ENCODE measurements at places on chromosomes 1 and 21.

- DNase-seq: no peak
Measured at GRCh38 chr1:116078699-116079223, 32.4 kb upstream of the MAB21L3 start.

DNA sequence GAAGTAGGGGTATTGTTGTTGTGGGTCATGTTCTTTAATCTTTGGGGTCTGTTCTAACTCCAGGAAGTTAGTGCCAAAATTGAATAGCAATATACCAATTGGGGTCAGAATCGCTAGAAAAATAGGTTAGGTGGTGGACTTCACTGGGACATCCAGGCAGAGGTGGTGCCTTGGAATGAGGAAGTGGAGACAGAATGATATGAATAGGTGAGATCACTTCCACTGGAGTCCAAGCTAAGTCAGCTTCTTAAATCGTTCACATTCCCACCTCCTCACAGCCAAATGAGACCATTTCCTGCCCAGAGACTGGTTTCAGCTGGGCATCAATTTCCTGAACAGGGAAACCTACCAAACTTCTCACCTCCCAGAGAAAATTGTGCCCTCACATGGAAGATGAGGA is 137.8 kb upstream of the RAB4A start:
- DNase-seq: no peak

- DNase-seq: no peak
Measured at GRCh38 chr1:82778612-82779011, 977.9 kb downstream of the ADGRL2 start.

DNA sequence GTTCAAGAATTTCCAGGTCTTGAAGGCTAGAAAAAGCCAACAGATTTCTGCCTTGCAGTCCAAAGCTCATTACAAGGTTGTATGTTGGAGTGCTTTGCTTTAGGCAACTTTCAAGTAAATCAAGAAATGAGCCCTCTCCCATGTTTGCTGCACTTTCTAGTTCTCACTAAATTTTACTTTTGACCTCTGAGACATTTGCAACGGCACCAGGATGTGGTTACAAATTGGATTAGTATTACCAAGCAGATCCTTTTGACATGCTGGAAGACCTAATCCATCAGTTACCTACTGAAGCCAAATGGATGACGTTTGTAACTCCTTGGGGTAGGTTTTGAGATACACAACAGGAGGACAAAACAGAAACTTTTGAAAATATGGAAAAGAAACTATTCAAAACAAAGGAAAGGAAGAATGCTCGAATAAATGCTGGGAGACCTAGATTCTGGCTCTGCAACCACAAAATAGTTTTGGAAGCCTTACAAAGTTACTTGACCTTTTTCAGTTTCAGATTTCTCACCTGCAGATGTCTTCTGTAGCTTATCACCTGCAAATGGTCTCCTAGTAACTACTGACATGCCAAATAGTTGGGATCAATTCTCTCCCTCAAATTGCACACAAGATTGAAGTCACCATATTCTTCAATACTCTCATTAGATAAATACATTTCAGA is 251.7 kb upstream of the ADGRL2 start:
- no peak for DNase-seq

DNA sequence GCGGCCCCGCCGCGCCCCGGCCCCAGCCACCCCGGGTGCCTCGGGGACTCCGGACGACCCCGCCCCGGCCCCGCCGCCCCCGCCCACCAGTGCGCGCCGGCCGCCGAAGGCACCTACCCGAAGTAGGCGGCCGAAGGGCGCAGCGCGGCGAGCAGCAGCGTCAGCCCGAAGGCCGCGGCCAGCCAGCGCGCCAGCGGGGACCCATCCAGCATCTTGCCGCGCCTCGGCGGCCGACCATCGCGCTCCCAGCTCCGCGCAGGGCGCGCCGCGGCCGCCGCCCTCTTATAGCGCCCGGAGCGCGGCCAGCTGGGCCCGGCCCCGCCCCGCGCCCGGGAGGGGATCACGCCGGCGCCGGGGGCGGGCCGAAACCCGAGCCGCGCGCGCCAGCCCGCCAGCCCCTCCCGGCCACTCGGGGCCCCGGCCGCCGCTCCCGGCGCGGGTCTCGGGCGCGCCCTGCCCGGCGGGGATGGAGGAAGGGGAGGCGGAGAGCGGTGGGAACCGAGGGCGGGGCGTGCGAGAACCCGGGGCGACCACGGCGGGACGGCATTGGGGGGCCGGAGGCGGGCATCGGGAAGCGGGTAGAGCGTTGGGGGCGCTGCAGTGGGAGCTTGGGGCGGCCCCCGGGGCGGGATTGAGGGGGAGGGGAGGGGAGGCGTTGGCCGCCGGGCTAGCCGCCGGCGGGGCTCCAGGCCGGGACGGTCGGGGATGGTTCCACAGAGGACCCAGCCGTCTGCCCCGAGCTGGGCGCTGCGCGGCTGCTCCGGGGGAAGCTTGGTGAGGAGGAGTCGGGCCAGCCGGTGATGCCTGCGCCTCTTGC is at the start of gene WNT9A:
Gene WNT9A (minus strand): TSS at position 257 of the 817 bp plus-strand sequence. CDS start 45 bp downstream, at position 212.
- DNase-seq: peak; percentile 20

DNA sequence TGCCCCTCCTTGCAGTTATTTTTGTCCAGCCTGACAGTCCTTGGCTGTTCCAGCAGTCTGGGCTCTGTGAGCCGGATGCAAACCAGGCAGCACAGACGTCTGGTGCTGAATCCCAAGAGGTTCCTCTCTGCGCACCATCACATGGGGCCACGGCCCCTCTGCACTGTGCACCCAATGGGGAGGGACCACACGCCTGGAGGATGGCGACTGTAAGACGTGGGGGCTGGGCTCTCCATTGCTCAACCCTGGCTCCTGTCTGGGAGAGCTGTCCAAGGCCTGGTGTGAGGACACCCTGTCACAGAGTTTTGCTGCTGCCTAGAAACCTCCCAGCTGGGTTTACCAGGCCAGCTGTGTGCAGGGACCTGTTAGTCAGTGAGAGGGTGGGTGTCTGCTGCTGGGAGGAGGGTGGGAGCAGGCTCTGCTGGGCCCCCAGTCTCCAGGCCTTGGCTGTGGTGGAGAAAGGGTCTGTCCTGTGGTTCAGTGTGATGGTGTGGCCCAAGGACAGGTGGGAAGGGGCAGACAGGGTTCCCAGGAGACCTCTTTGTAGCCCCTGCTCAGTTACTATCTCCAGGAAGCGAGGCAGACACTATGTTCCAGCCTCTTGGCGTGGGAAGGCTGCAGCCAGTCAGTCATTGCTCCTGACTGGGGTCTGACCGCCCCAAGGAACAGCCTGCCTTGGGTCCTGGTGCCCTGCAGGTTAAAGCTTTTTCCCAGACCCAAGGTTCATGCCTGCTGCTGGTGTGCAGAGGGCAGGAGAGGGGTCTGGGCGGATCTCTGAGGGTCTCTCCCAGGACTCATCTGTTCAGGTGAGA is 13.8 kb downstream of the HEYL start:
- DNase-seq: no peak

- peak; percentile 74 for DNase-seq
Measured at GRCh38 chr1:113456967-113457366, 66.7 kb downstream of the MAGI3 start.

DNA sequence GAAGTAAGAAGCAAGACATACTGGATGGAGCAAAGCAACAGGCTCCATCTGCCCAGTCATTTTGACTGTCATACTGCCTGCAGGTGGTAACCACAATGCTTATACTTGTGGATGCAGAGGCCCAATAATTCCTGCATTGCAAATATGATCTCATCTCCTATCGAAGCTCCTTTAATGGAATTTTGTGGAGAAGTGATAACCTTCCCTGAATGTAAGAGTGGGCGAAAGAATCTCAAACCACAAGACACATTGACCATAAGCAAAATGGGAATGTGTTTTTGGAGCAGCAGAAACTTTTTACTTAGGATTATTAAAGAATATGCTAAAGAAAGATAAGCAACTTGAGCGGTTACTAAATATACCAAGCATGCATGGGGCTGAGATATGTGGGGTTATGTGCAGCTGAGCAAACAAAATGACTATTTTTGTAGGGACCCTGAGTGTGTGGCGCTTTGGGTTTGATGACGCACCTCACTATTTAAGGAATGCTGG is 77.4 kb upstream of the BACH1 start:
- peak; percentile 55 for DNase-seq

GRCh38 chr1:194929357-194929756 is 1678.9 kb downstream of the KCNT2 start:
- no peak for DNase-seq

DNA sequence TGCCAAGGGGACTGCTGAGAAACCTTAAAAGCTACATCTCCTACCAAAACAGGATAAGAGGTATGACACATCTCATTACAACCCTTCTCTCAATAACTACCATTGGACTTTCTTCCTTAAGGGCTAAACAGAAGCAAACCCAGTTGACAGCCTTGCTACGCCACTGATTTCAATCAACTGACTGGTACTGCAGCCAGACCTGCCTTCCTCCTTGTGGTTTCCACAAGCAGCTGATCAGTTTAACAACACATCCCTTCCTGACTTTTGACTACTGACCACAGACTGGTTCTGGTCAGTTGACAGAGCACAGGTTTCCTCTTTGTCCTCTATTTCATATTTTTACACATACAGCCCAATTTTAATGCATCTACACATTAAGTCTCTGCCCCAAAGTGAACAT is 108.8 kb downstream of the ADAMTS1 start:
- no peak for DNase-seq

DNA sequence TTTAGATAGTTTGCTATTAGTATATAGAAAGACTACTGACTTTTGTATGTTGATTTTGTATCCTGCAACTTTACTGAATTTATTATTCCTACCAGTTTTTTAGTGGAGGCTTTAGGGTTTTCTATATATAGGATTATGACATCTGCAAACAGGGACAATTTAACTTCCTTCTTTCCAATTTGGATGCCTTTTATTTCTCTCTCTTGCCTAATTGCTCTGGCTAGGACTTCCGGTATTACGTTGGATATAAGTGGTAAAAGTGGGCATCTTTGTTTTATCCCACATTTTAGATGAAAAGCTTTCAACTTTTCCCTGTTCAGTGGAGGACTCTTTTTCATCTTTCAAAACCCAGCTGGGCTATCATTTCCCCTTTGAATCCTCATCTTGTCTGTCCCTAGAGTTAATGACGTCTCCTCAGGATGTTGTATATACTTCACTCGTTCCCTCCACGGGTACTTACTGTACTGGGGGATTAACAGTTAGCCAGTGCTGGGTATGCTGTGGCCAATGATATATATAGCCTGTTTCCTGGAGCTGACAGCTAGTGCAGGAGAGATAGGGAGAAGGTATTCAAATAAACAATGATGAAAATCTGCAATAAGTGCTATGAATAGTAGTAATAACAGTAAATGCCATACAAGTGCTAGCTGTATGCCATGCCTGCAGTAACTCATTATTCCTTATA is 9.8 kb downstream of the ACOT11 start:
- no peak for DNase-seq

- DNase-seq: no peak
Measured at GRCh38 chr1:183688341-183689060, 35.4 kb upstream of the APOBEC4 start.

GRCh38 chr1:211527888-211528287 is 35.9 kb upstream of the RD3 start:
- DNase-seq: no peak

- no peak for DNase-seq
Measured at GRCh38 chr1:9737671-9738070, 86.1 kb downstream of the CLSTN1 start.

GRCh38 chr1:175802407-175803123 is 59.2 kb upstream of the TNR start:
- DNase-seq: no peak

GRCh38 chr1:32927441-32927840 is 26.3 kb upstream of the TMEM54 start:
- no peak for DNase-seq

- no peak for DNase-seq
Measured at GRCh38 chr1:215044151-215044550, 38.4 kb upstream of the KCNK2 start.
